Hematopoietic multipotent progenitor cell treated with erythropoietin and hydrocortisone succinate and interleukin-3 and kit ligand, for 15 days (in vitro differentiated cells): ENCODE measurements at places on chromosomes 5 and 9.

DNA sequence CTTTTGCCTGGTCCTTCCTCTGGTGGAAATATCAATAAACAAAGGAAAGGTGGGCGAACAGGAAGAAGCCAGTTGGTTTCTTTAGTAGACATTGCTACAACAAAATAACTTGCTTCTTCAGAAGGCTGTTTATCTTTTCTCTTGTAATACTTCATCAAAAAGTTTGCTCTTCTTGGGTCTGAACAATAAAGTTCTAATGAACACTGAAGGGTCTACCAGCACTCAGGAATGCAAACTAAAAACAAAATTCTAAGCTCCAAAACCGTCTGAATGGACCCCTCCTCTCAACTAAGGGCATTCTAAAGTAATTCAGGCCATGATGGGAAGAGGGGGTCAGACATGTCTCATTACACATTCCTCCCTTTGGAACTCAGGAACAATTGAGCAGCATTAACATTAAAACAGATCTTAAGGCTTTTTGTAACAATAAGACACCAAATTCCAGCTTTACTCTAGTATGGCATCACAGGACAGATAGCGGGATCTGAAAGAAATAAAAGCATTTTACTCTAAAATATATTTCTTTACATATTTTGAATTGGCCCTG is 2.3 kb downstream of the TBCA start:
- DNase-seq, result no peak

- no peak for DNase-seq
Observed at GRCh38 chr9:126374366-126374781, 47.7 kb downstream of the MVB12B start.

- no peak for DNase-seq
Observed at GRCh38 chr9:132990781-132991180, 12.3 kb downstream of the GFI1B start.

- no peak for DNase-seq
Observed at GRCh38 chr5:115696141-115696650, 70.4 kb upstream of the TMED7 start.

DNA sequence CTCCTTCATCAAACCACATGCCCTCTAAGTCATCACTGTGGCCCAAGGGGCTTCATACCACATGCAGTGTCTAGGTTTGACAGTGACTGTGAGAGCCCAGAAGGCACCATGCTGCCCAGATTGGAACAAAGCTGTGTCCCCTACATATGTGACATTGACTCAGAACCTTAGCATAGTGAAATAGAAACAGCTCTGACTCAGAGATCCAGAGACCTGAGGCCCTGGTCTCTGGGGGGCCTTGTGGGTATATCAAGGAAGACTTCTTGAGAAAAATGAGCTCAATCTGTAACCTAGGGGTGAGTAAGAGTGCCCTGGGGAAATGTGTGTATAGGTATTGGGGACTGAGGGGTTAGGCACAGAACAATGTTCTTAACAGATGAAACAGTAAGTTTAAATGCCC is 7.1 kb upstream of the ENTREP1 start:
- DNase-seq, result no peak

GRCh38 chr5:117337064-117337749 is 762.6 kb upstream of the SEMA6A start:
- DNase-seq, result no peak

DNA sequence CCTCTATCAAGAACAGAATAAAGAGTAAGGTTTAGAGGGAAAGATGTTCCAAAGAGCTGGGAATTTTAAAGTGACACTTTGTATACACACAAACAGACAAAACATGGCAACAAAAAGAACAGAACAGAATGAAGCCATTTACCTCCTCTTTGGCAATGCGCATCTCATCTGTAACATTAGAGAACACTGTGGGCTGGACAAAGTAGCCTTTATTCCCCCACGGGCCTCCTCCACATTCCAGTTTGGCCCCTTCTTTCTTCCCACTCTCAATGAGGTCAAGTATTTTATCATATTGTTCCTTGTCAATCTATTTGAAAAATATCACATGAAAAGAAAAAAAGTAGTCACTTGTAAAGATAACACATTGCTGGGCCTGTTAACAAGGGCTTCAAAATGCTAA is 41.0 kb downstream of the ALDH1A1 start:
- DNase-seq, result no peak

DNA sequence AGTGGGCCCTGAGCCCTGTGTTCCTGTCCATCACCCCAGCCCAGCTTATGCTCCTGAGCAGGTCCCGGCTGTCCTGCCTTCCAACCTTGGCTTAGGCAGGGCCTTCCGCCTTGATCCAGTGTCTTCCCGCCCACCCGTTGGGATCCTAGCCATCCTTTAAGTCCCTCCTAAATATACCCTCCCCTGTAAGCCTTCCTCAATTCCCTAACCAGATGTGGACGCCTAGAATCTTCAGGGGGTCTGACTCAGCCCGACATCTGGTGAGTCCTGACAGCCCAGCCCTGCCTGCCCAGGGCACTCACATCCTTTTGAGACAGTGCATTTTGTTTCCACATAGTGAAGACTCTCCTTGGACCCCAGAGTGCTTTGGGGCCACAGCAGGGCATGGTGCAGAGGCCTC is 23.7 kb downstream of the SLC6A7 start:
- no peak for DNase-seq

DNA sequence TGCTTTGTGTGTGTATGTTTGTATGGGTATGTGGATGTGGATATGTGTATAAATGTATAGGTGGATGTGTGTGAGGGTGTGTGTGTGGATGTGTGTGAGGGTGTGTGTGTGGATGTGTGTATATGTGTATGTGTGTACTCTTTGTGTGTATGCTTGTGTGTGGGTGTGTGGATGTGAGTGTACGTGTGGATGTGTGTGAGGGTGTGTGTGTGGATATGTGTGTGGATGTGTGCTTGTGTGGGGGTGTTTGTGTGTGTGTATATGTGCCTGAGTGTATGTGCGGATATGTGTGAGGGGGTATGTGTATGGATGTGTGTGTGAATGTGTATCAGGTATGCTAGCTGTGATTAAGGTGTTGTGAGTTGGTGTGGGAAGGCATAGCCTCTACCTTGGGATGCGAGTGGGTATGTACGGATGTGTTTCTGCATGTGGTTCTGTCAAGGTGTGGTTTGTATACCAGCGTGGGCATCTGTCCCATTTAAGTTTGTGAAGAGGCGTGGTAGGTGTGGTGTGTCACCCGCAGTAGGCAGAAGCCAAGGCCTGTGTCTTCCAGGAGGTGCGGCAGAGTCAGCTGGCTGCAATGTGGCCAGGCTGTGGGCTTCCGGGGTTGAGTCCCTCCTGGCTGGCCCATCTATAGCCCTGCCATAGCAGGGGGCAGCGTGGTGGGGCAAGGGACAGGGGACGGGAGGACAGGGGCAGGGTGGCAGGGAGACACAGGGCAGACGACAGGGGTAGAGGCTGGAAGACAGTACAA is 155.8 kb downstream of the DAB2IP start:
- no peak for DNase-seq

- no peak for DNase-seq
Observed at GRCh38 chr9:68643901-68644809, 60.9 kb upstream of the PIP5K1B start.

DNA sequence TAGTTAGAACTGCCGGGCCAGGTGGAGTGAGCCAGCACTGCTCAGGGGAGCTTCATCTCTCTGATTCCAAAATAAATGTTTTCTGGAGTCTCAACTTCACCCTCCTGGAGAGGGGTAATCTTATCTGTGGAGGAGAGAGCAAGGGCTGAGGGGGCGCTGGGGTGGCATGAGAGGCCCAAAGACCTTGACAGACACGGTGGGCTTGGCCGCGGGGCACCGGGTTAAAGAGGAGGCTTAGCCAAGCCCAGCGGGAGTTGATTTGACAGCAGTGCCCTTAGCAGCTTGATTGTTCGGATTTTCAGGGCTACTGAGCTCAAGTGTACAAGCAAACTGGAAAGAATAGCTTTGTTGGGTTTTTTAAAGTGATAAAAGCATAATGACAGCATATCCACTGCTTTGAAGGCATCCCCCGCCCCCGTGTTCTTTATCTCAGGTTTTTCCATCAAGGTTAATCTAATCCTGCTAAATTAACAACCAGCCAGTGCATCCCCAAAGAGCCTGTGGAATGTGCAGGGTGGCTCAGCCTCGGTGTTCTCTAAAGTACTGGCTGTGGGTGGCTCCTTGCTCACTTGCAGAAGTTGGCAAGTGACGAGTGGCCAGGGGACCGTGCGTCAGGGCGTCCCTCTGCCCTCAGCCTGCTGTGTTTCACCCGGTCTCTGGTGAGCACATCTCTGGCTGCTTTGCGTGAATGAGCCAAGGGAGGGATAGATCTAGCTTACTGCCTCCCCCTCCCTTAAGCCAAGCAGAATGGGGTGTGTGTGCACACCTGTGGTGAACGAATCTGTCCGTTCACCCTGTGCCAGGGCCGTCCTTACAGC is 5.5 kb downstream of the QRFP start:
- DNase-seq, result no peak

DNA sequence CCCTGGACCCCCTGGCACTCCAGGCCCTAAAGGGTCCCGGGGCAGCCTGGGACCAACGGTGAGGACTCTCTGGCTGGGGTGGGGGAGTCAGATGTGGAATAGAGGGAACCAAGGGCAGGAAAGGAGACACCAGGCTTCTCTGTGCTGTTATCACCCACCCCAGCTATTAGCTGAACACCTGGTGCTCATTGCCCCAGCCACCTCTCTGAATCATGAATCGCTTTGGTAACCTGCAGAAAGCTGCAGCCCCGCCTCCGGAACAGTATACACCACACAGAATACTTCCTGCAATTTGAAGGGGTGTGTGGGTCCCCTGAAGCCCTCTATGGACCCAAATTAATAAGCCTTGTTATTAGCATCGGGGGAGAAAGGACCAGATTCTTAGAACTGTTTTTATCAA is 40.4 kb upstream of the ORM1 start:
- DNase-seq, result no peak

GRCh38 chr9:87277346-87277745 is 220.3 kb upstream of the DAPK1 start:
- no peak for DNase-seq

- DNase-seq, result peak; percentile 83
Observed at GRCh38 chr5:56037531-56038010, 42.8 kb upstream of the IL6ST start.

GRCh38 chr5:157732596-157733262 is 1.5 kb downstream of the THG1L start:
- DNase-seq, result peak; percentile 67

- DNase-seq, result no peak
Observed at GRCh38 chr9:128404560-128404959, 16.1 kb upstream of the CERCAM start.

DNA sequence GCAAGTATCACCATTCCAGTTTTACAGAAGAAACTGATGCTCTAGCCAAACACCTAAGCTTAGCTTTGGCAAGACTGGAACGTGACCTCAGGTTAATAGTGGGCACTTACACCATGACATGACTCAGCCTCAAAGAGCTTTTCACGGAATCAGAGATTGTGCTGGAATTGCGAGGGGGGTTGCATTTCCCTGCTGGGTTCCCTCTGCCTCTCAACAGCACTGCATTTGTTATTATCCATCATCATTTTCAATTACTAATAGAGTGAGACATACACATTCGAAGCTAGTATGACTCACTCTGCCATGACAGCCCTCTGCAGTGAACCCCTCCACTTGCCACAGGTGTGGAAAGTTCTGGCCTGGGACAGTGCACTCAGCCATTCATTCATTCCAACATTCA is 8.0 kb downstream of the SPOCK1 start:
- no peak for DNase-seq

GRCh38 chr9:131774636-131775035 is 34.8 kb upstream of the RAPGEF1 start:
- no peak for DNase-seq

- DNase-seq, result no peak
Observed at GRCh38 chr9:108136656-108137055, 647.1 kb upstream of the KLF4 start.

DNA sequence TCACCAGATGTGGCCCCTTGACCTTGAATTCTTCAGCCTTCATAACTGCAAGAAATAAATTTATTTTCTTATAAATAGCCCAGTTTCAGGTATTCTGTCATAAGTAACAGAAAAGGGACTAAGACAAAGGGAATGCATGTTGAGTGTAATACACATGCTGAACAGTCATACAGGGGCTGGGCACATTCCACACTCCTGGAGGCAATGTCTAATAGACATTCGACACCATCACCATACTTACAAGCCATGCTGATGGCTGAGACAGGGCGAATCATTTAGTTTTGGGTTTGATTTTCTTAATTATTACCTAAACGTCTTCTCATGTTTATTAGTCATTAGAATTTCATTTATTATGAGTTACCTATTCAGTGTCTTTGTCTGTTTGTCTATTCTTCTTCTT is 68.5 kb downstream of the TENT4A start:
- no peak for DNase-seq

DNA sequence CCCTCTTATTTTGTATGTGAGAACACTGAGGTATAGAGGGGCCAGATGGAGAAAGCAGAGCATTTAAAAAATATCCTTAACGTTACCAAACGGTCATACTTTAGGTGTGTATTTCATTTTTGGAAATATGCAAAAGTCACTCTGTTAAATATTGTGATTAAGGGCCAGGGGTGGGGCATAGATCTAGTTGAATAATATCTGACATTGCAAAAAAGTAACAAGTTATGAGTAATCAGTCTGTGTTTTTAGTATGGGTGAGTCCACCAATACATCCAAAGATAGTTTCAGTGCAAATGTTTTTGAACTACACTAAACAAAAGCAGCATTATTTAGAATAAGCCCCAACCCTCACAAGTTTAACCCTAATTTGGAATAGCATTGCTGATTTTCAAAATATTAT is 45.3 kb upstream of the CCDC112 start:
- no peak for DNase-seq

DNA sequence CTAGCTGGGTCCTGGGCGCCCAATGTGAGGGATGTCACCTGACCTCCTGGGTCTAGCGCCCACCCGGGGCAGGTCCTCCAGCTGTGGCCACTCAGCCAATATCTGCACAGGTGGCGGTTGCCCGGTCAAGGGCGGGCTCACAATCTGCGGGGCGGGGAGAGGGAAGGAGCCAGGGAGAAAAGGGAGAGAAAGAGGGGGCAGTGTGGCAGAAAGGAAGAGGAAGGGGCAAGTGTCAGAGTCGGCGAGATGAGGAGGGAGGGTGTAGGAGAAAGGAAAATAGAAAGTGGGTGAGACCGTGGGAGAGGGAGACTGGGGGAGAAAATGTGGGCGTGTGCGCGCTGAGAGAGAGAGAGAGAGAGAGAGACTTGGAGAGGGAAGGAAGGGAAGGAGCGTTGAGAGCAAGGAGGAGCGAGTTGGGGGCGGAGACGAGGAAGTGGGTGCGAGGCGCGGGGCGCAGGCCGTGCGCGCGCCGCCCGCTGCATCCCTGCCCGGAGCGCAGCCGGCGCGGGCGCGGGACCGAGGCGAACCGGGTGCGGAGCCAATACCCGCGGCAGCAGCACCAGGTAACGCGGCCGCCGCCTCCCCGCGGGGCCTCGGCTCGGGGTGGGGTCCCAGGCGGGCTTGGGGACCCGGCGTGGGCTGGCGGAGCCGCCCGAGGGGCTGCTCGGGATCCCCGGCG is at the start of gene HRH2:
HRH2 (plus strand) TSS at position 479 of the 679 bp plus-strand sequence. CDS start 25,163 bp downstream, outside the sequence.
- DNase-seq, result no peak

DNA sequence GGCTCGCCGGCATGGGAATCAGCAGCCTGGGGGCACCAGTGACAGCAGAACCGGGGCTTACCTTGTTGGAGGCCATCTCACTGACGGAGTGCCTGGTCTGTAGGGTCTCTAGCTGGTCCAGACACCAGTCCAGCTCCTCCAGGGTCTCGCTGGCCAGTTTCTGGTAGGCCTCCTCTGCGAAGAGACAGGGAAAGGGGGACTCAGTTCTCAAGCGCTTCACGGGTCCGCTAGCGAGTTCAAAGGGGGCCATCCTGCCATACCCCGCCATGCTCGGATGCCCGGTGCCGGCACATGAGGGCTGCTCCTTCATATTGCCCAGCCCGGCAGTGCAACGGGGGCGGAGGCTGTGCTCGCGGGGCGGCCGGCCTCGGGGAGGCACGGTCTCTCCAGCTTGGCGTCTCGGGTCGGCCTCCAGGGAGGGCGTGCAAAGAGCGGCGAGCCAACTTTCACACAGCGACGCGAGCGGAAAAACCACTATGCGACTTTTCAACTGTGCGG is 456.0 kb downstream of the RAB3C start:
- DNase-seq, result no peak
